KG1 (cell line): ENCODE measurements at places on chromosomes 2 and 18.

DNA sequence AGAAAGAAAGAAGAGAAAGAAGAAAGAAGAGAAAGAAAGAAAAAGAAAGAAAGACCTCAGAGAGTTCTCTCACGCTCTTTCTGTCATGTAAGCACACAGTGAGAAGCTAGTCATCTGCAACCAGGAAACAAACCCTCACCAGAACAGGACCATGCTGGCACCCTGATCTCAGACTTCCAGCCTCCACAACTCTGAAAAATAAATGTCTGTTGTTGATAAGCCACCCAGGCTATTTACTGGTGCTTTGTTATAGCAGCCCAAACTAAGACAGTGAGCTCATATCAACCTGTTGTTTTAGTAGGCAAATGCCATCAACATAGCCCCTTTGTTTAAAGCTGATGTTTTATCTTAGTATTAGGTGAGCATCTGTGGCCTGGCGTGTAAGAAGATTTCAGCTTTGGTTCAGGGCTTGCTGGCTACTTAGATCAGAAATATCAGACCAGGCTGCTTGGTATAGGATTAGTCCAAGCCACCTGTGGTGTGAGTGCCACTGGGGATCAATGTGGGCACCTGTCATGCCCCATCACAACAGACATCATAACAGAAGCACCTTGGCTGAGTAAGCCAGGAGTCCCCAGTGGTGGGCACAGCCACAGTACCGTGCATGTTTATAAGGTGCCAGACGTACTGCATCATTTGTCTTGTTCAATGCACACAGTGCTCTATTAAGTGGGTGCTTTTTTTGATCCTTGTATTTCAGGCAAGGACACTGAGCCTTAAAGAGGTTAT is 94.4 kb downstream of the LBH start:
- DNase-seq: no peak

GRCh38 chr2:70984228-70984575 is 5.8 kb downstream of the ANKRD53 start:
- no peak for DNase-seq

GRCh38 chr18:79540161-79540903 is 139.3 kb upstream of the CTDP1 start:
- DNase-seq: no peak

- no peak for DNase-seq
These were observed 153.6 kb downstream of the NRP2 start for GRCh38 chr2:205835923-205836322.

DNA sequence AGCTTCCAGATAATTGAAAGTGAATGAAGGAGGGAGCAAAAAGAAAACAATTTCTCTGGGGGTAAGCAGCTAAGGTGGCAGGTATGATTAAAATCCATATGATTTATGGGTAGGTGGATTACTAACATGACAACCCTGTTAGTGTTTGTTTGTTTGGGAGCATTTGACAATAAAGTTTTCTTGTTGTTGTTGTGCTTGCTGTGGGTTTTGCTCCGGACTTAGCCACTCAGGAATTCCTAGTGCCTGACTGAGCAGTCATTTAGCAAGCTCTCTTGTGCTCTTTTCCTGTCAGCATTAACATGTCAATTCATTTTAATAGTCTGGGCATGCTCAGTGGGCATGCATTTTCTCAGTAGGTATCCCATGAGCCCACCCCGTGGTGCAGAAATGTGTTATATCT is 674.8 kb upstream of the ZEB2 start:
- no peak for DNase-seq

DNA sequence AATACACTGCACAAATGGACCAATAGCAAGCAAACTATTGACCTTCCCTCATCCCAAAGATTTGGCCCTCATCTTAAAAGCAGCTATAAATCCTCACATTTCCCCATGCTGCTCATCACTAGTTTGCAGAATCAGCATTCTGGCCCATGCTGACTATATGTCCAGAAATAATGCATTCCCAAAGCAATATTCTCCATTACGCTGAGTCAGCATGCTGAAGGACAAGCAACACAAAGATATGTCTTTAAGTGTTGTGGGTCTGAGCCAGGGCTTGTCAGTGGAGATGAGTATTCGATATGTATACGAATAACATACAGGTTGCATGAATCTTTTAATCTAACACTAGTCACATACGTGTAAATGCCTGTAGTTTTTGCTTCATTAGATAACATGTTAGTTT is 1045.0 kb upstream of the DDX18 start:
- no peak for DNase-seq

DNA sequence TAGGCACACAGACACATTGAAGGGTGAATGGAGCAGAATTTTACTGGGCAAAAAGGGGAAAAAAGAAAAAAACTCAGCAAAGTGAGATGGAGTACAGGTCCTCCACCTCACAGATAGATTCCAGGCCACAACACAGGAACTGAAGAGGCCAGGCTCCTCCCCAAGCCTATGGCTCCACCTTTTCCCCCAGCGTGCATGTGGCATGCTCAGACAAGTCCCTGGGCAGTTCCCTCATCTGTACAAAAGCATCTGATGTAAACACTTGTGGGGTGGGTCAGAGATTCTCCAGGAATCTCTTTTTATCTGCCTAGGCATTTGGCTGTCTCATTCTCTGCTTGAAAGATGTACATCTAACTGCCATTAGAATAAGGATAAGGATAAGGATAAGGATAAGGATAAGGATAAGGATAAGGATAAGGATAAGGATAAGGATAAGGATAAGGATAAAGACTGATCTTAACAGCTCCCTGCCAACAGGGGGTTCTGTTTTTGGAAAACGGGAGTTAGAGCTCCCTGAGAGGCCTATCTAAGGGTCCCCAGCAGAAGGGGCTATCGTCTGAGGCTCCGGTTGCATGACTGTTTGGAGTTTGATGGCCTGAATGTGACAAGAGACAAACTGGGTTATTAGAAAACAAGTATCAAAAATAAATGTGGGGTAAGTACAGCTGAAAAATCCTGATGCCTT is 17.2 kb upstream of the ASXL3 start:
- no peak for DNase-seq

GRCh38 chr2:96830044-96830562 is 13.7 kb downstream of the ANKRD23 start:
- no peak for DNase-seq

DNA sequence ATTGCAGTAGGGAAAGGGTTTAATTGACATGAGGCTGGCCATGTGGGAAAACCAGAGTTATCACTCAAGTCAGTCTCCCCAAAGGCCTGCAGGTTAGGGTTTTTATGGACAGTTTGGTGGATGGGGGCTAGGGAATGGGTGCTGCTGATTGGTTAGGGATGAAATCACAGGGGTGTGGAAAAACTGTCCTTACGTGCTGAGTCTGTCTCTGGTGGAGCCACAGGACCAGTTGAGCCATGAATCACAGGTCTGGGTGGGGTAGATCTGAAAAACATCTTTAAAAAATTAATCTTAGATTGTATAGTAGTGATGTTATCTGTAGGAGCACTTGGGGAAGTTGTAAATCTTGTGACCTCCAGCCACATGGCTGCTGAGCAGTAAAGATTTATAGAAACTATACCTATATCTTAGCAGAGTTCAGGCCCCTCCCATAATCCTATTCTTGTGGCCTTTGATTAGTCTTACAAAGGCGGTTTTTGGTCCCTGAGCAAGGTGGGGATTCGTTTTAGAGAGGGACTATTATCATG is 139.6 kb downstream of the COMMD1 start:
- no peak for DNase-seq

GRCh38 chr2:110794390-110794789 is 62.0 kb downstream of the ACOXL start:
- no peak for DNase-seq

DNA sequence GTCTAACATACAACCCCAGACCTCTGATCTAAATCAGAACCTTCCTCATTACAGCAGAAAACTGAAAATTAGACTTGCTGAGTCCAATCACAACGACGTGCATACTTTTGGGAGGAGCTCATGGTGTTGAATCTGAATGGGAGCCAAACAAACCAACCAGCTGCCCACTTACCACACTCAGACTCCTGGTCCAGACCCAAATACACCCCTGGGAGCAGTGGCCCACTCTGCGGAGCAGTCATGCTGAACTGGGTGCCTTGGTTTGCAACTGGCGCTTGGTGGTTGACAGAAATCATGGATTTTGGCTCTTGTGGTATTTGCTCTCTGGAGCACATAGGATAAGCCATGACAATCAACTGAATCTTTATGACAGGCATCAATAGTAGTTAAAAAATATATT is 253.6 kb upstream of the TNP1 start:
- DNase-seq: no peak

DNA sequence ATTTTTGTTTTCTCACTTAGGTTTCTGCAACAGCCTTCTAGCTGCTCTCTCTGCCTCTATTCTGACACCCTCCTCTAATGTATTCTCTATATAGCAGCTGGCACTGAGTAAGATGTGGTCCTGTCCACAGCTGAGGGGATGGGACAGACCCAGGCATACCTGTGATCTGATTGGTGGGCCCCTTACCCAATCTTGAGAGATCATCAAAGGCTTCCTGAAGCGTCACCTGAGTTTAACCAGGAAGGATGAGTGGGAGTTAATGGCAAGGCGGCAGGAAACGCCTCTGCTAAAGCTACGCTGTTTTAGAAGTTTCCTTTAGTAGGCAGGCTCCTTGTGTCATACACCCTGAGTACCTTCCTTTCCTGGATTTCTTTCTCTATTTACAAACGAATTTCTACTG is 5.7 kb upstream of the TET3 start:
- peak; percentile 33 for DNase-seq

GRCh38 chr2:195489101-195489500 is 167.9 kb upstream of the SLC39A10 start:
- no peak for DNase-seq

DNA sequence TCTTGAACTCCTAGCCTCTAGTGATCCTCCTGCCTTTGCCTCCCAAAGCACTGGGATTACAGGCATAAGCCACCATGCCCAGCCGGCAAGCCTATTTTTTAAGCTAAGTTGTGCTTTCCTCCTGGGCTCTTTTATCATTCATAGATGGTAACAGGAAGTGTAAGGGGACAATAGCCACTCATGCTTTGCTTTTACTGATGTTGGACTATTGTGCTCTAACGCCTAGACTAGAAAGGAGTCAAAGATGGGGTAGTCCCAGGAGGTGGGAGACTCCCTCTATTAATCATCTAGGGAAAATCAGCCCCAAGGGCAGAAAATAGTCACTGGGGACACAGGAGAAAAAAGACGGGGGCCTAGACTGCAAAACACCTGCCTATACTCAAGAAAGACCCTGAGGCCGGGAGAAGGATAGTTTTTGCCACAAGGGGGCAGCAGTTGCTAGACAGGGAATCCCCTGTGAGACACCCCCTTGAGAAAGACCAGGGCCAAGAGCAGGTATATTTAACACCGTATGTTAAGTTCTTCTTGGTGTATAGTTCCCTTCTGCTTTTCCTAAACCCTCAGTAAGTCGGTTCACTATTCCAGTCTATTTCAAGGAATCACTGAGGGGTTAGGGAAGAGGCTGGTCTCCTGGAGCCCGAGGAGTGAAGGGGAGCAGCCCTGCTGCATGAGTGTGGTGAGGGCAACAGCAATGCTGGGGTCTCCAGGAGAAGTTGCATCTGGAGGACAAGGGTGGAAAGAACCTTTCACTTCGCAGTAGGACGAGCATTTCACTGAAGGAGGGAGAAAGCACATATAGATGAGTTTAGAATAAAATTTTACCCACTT is 2.1 kb upstream of the CXCR1 start:
- peak; percentile 39 for DNase-seq

- DNase-seq: no peak
These were observed 1.7 kb downstream of the PRELID3A start for GRCh38 chr18:12409469-12409868.

DNA sequence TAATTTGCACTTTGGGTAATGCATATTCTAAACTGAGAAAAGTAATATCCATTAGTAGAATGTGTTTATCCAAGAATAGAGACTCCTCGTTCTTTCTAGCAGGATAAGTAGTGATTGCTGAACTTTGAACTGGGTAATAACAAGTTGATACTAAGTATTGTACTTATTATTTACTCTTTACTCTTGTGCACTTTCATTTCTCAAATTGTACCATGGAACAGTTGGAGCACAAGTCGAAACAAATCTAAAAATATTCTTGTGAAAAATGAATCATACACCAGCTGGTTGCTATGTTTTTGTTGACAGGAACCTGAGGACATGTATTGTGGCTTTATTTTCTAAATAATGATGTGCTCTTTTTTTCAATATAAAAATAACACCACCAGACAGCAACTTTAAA is 111.9 kb downstream of the RGPD3 start:
- no peak for DNase-seq

GRCh38 chr2:46162329-46163097 is 134.7 kb upstream of the EPAS1 start:
- DNase-seq: no peak

DNA sequence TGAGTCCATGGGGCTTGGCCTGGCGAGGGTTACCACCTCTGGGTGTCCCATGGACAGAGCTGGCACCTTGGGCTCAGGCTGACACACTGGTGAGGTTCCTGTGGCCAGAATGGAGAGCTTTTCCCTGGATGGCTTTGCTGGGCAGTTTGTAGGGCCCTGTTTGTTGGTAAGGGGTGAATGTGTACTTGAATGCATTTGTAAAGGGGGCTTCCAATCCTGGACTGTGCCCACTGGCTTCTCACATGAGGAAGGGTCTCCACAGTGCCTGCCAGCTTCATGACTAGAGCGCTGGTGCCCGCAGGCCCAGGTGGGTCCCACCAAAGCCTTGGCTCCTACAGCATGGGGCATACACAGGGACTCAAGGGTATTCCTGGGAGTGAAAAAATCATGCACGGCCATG is 103.5 kb upstream of the SIX2 start:
- DNase-seq: no peak

DNA sequence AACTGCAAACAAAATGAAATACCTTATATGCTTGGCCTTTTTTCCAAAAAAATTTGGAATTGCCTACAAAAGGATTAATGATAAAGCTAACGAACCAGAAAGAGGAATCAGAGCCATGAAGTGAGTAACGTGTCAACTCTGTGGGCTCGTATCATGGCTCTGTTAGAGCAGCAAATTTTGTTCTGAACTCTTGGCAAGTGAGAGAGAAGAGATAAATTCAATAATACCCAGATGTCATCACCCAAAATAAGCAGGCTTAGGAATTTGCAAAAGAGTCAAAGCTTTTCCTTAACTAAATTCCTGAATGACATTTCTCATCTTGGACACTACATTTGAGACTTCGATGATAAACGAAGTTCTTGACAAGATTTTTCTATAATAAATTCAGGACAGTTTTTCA is 4.4 kb downstream of the TXNDC2 start:
- DNase-seq: no peak

- no peak for DNase-seq
These were observed 315.2 kb upstream of the RND3 start for GRCh38 chr2:150802635-150803034.

DNA sequence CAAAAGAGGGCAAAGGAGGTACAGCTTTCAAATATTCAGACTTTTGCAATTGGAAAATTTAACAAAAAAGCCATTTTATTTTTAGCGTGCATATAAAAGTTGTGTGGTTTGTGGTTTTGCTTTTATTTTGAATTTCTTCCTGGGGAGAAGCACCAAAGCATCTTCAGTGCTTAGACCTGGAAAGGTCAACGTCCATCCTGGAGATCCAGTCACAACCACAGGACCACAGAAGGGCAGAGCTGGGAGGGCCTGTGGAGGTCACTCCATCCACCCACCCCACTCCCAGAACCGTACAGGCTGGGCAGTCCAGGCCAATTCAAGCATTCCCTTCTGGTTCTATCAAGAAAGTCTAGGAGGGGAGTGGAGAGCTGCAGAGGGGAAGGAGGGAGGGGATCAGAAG is 43.8 kb downstream of the MPHOSPH10 start:
- no peak for DNase-seq

GRCh38 chr2:341017-341542 is 53.2 kb upstream of the ALKAL2 start:
- DNase-seq: no peak

GRCh38 chr2:114056294-114057143 is 166.6 kb downstream of the ACTR3 start:
- no peak for DNase-seq
